ENCODE measurements at places on chromosomes 5 and 9.

- DNase-seq = no peak
These were observed 25.6 kb downstream of the TMEFF1 start for GRCh38 chr9:100498592-100498991.

- DNase-seq = no peak
These were observed 11.9 kb downstream of the GIN1 start for GRCh38 chr5:103108086-103108485.

DNA sequence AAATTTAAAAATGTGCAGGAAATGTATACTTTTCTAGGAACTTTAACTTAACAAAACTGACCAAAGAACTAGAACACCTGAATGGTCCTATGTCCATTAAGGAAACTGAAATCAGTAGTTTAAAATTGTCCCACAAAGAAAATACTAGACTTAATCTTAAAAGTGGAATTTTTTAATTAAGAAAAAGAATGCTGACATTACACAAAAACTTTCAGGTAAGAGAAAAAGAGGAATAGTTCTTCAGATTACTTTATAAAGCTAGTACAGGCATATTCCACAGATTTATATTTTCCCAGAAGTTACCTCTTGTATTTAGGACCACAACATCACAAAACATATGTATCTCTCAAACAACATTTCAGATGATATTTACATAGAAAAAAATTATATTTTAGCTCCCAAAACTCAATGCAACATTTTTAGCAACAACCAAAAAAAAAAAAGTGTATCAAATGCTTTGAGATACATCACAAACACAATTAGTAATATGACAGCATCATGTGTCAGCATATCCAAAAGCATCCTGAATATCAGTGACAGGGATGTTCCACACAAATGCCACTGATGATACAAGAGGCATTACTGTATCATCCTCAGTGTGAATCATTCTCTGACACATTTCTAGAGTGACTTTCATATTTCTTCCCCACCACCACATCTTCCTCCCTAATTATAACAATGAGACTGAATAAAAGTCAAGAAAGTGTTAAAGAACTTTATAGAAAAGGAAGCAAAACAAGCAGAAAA lies 264.0 kb downstream of the EPB41L4A start:
- no peak for DNase-seq

DNA sequence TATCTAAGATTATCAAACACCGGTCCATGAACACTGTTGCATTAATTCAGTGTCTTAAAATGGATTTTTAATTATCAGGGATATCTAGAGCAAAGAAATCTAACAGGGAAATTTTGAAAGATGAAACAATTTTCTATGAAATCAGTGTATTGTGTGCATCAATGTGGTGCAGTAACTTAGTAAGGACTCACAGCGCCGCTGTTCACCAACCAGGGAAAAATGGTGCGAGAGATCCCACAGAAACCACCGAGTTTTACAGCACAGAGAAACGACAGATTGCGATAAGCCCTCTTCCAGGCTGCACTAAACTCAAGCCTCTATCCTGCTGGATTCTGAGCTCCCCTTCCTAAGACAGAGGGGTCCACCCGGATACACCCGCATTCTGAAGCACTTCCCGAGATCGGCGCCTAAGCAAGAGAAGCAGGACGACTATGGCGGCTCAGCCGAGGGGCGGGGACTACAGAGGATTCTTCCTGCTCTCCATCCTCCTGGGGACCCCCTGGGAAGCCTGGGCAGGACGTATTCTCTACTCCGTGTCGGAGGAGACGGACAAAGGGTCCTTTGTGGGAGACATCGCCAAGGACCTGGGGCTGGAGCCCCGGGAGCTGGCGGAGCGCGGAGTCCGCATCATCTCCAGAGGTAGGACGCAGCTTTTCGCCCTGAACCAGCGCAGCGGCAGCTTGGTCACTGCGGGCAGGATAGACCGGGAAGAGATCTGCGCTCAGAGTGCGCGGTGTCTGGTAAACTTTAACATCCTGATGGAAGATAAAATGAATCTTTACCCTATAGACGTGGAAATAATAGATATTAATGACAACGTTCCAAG lies at the start of gene PCDHGA7:
Gene PCDHGA7 (plus strand): TSS at position 274 of the 826 bp plus-strand sequence. CDS start 158 bp downstream, at position 432.
- no peak for DNase-seq

GRCh38 chr9:28518439-28518838 lies 945.2 kb upstream of the C9orf72 start:
- DNase-seq = no peak

DNA sequence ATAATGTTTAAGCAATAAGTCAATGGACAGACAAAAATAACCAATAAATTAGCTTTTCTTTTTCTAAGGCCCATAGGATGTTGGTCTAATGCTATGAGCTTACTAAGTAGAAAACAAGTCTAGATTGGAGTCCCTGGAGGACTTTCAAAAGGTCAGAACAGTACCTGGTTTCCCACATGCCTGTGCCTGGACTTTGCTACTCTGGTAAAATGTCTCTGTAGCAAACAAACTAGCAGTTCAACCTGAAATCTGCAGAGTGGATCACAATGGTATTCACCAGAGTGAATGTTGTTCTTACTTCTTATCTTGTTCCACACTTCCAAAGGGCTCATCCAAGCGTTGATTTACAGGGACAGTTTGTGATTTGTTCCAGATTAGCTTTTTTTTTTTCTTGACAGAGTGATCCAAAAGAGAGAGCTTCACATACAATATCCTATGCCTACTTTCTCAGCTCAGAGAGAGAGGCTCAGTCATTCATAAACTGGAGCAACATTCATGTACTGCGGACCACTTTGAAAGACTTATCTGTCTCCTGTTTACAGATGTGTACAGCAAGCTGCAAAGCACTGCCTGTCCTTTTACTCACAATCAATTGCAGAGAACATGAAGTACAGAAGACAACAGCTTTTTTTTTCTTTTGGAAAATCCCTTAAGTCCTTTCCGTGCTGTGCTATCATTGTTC lies 466.1 kb downstream of the SPATA31D1 start:
- DNase-seq = no peak

DNA sequence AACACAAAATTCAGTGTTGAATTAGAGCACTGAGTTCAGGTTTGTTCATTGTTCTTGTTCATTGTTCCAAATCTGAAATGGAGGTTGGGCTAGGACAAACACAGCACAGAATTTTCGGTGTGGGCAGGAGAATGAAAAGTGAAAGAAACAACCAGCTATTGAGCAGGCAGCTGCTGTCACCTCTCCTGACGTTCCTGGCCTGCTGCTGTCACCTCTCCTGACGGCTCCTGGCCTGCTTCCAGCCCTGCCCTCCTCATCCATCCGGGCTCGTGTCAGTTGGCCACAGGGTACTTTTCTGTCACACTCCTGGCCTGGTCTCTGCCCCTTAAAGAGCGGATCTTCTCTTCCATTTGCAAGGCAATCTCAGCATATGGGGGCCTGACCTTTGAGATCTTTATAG lies 45.2 kb upstream of the CKMT2 start:
- DNase-seq = no peak

- no peak for DNase-seq
These were observed 562.7 kb upstream of the DMAC1 start for GRCh38 chr9:8362250-8362649.

GRCh38 chr5:14440582-14441431 lies 140.8 kb upstream of the OTULINL start:
- DNase-seq = no peak

GRCh38 chr9:82513242-82513751 lies 524.7 kb downstream of the SPATA31D1 start:
- no peak for DNase-seq

DNA sequence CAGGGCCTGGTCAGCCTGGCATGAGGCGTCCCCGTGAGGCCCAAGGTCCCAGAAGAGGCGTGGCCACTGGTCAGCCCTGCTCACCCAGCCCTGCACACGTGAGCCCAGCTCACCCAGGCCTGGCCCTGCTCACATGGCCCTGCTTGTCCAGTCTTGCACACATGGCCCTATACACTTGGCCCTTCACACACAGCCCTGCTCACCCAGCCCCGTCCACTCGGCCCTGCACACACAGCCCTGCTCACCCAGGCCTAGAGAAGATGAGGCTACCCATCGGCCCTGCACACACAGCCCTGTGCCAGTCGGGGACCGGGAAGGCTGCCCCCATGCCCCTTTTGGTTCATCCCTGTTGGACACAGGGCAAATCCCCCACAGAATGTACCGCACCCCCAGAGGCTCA lies 28.4 kb downstream of the ZDHHC11B start:
- DNase-seq = no peak

DNA sequence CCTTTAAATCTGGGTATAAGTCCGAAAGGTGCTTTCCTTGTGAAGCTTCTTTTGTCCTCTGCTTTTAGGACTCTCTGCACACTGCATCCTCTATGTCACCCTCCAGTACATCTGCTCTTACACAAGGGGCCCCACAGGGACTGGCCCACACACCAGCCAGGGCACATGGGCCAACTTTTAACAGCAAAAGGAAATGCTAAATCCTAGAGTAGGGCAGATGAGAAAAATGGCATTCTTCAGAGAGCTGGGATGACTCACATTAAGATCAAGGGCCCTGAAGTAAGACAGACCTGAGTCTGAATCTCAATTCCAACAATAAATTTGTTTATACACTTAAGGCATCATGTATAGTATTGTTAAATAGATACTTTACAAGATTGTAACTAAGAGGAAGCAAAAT lies 40.3 kb upstream of the CDKN2B start:
- DNase-seq = no peak

DNA sequence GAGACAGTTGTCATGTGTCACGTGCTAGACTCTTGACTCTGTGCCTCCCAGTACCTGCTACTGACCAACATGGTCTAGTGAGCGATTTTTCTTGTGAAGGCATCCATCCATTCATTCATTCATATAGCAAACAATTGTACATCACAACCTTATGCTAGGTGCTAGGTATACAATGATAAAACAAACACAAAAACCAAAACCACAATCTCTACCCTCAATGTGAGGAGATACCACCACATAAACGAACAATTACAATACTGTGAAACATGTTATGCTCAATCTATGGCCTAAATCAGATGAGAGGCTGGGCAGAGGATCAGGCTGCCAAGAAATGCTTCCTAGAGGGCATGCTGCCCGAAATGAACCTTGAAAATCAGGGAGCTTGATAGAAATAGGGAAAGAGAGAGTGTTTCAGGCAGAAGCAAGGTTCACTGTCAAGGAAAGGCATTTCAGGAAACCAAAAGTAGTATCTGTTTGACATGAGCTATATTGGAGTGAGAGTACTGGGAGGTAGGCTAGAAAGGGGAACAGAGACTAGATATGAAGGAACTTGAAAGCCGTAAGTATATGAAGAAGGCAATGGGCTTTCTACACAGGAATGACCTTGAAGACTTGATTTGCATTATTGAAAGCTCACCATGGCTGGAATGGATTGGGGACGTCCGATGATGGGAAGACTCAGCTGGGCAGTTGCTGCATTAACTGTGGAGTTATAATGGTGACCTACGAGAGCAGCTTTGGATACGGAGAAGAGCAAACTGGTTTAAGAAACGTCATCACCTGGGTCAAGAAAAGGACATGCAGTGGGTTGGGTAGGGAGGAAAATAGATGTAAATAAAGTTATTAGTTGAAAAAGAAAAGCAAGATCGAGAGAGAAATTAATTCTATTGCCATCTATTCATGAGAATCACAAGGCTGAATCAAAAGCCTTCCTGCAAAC lies 90.1 kb downstream of the THBS4 start:
- no peak for DNase-seq

- DNase-seq = no peak
These were observed 1985.2 kb upstream of the CDH9 start for GRCh38 chr5:29023541-29023940.

- no peak for DNase-seq
These were observed 651.0 kb upstream of the RORB start for GRCh38 chr9:73845954-73846690.

DNA sequence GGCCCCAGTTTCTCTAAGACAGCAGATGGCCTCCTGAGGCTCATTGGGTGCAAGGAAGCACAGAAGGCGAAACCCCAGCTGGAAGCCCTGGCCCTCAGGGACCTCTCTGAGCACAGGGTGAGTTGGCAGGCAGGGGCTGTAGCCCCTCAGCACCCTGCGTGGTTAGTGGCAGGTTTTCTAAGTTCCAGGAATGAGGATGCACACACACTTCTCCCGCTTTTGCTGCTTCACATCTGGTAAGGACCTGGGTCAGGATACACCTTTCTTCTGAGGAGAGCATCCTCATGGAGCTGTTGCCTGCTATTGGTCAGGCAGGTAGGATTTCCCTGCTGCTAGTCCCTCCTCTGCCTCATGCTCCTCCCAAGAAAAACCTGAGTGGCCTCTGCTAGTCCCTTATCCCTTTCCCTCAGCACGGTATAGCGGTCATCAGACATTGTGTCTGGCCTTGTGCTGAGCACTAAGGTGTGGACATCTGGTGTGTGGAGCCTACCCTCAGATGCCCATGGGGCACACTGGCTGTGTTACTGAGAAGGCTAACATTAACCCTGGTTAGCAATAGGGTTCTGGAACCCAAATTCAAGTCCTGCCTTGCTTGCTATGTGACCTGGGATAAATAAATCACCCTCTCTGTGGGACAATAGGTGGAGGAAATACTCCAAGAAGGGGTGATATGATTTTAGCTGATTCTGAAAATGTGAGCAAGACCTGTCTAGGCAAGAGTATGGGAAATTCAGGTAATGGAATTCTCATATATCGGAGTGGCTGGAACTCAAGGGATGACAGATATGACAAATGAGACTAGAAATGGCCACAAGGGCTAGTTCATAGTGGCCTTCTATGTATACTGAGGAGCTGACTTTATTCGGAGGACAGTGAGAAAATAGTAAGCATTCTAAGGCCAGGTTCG lies 1.6 kb downstream of the SLC22A4 start:
- no peak for DNase-seq

GRCh38 chr5:76579166-76579937 lies 43.9 kb downstream of the F2RL2 start:
- no peak for DNase-seq

DNA sequence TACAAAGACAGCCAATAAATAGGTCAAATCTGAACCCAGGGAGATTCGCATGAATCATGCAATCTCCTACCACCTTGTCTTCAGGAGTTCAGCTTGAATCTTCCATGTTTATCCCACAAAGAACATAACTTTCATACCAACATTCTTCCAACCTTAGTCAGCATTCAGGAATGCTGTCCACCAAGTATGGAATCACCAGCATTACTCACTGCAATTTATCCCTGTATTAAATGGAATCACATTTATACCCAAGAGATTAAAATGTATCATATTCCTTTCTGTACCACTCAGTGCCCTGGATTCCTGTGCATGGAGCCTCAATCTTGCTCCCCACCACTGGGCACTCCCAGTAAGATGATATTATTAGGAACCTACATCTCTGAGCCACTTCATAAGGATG lies 162.6 kb downstream of the GLIS3 start:
- no peak for DNase-seq

DNA sequence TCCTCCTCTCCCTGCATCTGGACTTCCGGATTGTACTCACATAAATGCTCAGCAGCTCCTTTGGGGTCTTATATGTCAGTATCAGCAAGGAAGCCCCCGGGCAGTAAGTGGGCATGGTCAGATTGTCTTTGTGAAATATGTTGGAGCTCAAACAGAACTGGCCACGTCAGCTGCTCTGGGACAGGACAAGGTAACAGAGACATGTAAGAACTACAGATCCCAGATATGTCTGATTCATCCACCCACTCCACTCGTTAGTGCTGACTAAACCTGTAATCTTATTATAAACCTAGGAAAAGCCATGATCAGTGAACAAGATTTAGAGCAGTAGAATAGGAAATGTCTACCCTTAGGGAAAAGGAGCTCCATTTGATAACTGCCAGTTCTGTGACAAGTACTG lies 561.8 kb downstream of the CETN3 start:
- no peak for DNase-seq

- no peak for DNase-seq
These were observed 93.2 kb downstream of the ZNF354C start for GRCh38 chr5:179153341-179153901.

GRCh38 chr5:43298443-43298842 lies 14.8 kb downstream of the HMGCS1 start:
- no peak for DNase-seq

All from activated T-helper 1 cell treated with anti-CD3 and anti-CD28 coated beads, Interleukin-2, amount 50 U/mL, for 16 hours (primary cell).